IMR-90 (cell line): ENCODE measurements at places on chromosomes 7 and 10. TPM values are rescaled to one million over a fixed set of nuclear protein-coding genes. Genes with fewer than 3 reads are reported as not detected.

Gene CCDC172
- not detected in 2 replicates for total RNA-seq

Gene GIMAP8
- not detected in 2 replicates for total RNA-seq

Gene ATP5F1C
- total RNA-seq = 343 and 367 TPM in 2 replicates

Gene SHLD2
- 19.9 and 28.1 TPM in 2 replicates for total RNA-seq

Gene TUBB8
- total RNA-seq = not detected in 2 replicates

Gene OPN1SW
- total RNA-seq = not detected in 2 replicates

Gene AASS
- total RNA-seq = 12.9 and 15.0 TPM in 2 replicates

- H3K4me1 ChIP-seq = no peaks in the 10 kb centered on the region
- H3K27me3 ChIP-seq = peaks cover 49% of the 10 kb centered on the region
- no peak overlapping the region for H3K27ac ChIP-seq
- no peak for DNase-seq
Observed at GRCh38 chr7:379456-380138, 89.6 kb downstream of the FOXL3 start.

GRCh38 chr7:24835643-24836042, 78.4 kb upstream of the GSDME start:
- H3K4me3 ChIP-seq = no peak overlapping the region
- H3K27me3 ChIP-seq = no peaks in the 10 kb centered on the region
- peaks cover 5% of the 10 kb centered on the region for H3K36me3 ChIP-seq
- peaks cover 2% of the 10 kb centered on the region for H3K4me1 ChIP-seq
- H3K27ac ChIP-seq = no peak overlapping the region

GRCh38 chr7:80218723-80219122, 84.1 kb downstream of the GNAI1 start:
- no peaks in the 10 kb centered on the region for H3K4me1 ChIP-seq
- peaks cover 18% of the 10 kb centered on the region for H3K36me3 ChIP-seq
- peak; percentile 95 for DNase-seq
- H3K27me3 ChIP-seq = no peaks in the 10 kb centered on the region

- peak overlapping the region; percentile 47 for H3K4me3 ChIP-seq
- H3K36me3 ChIP-seq = no peaks in the 10 kb centered on the region
- H3K27me3 ChIP-seq = no peaks in the 10 kb centered on the region
- DNase-seq = no peak
Observed at GRCh38 chr10:122164023-122164601, 107.0 kb upstream of the BTBD16 start.

DNA sequence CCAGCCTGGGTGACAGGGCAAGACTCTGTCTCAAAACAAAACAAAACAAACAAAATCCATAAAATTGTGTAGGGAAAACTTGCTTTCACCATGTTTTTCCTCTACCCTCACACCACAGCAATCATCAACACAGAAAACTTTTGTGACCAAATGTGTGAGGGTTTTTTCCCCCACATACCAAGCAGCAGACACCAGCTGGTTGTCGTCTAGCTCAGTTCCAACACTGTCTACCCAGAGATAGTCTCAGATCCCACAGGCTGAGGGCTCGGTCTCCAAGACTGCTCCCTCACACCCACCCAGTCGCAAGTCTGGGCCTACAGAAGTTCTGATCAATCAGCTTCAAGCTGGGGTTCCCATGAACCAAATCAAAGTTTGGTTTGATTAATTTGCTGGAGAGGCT, 322.4 kb upstream of the MAGI2 start:
- no peak overlapping the region for H3K27ac ChIP-seq
- no peaks in the 10 kb centered on the region for H3K36me3 ChIP-seq
- H3K27me3 ChIP-seq = no peaks in the 10 kb centered on the region
- no peak for DNase-seq
- no peak overlapping the region for H3K4me3 ChIP-seq

DNA sequence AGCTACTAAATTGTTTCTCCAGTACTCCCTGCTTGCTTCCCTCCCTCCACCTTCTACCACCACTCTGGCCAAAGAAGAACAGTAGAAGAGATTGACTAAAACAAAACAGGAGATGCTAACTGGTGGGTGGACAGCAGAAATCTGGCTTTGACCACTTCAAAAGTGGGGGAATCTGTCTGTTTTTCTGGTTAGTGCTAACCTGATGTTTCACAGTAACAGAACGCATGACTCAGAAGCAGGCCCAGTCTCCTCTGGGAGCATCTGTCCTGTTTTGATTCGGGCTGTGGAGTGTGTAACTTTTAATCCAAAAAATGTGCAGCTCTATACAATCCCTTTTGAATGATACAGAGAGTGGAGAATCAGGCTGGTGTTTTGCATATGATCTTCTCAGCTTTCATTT, 32.7 kb upstream of the ZNF438 start:
- H3K4me1 ChIP-seq = peaks cover 7% of the 10 kb centered on the region
- H3K36me3 ChIP-seq = no peaks in the 10 kb centered on the region
- H3K27me3 ChIP-seq = no peaks in the 10 kb centered on the region
- no peak overlapping the region for H3K4me3 ChIP-seq
- peak overlapping the region; percentile 76 for H3K27ac ChIP-seq

DNA sequence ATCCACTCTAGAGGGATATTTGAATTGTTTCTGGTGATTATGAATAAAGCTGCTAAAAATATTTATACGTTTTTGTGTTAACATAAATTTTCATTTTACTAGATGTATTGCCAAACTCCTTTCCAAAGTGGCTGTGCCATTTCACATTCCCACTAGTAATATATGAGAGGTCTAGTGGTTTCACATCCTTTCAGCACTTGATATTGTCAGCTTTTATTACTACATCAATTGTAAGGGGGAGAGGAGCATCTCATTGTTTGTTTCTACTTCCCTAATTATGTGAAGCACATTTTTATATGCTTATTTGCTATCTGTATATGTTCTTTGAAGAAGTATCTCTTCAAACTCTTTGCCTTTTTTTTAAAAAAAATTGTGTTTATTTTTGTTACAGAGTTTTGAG, 184.5 kb downstream of the ADK start:
- H3K27me3 ChIP-seq = no peaks in the 10 kb centered on the region
- peaks cover 2% of the 10 kb centered on the region; the same call in 1 of the 2 replicates for H3K4me1 ChIP-seq
- H3K36me3 ChIP-seq = no peaks in the 10 kb centered on the region
- H3K4me3 ChIP-seq = no peak overlapping the region
- no peak for DNase-seq
- no peak overlapping the region for H3K27ac ChIP-seq

DNA sequence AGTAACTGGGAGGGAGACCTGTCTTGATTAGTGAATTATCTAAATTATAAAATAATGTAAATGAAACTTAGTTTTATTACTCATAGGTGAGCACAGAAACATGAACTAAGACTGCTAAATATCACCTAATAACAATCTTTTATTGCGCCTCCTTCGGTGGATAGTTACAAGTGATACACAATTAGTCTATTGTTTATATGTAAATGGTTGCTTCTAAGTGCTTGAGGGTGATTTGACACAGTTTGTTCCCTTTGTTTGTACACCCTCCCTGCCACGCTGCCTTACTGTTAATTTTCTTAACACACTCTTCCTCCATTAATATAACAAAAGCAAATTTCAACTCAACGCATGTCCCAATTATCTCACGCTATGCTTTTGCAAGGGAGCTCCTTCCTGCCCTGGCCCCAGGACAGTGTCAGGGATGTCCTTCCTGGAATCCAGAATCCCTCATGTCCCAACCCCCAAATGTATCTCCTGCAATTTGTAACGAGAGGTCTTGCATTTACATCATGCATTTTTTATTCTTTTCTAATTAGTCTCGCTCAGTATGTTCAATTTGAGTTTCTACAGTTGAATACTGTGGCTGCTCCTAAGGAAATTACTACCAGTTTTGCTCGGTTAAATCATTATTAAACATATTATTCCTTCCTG, 4.2 kb downstream of the NPSR1 start:
- no peaks in the 10 kb centered on the region for H3K4me1 ChIP-seq
- no peak overlapping the region for H3K4me3 ChIP-seq
- H3K27ac ChIP-seq = no peak overlapping the region
- no peaks in the 10 kb centered on the region for H3K36me3 ChIP-seq
- no peaks in the 10 kb centered on the region for H3K27me3 ChIP-seq
- no peak for DNase-seq

GRCh38 chr7:121187676-121188075, 141.1 kb upstream of the WNT16 start:
- peaks cover 3% of the 10 kb centered on the region; the same call in 1 of the 2 replicates for H3K4me1 ChIP-seq

- no peak overlapping the region for H3K27ac ChIP-seq
- no peak for DNase-seq
- no peaks in the 10 kb centered on the region for H3K36me3 ChIP-seq
Observed at GRCh38 chr7:102918845-102919244, 6.0 kb downstream of the LRRC17 start.
